NCI-H82 (cell line): ENCODE measurements at places on chromosomes 7 and 10.
A peak's percentile ranks its signal among the peaks of the same experiment; 100 is the strongest.

GRCh38 chr7:31006857-31007256 is 43.1 kb downstream of the GHRHR start:
- no peak for DNase-seq

DNA sequence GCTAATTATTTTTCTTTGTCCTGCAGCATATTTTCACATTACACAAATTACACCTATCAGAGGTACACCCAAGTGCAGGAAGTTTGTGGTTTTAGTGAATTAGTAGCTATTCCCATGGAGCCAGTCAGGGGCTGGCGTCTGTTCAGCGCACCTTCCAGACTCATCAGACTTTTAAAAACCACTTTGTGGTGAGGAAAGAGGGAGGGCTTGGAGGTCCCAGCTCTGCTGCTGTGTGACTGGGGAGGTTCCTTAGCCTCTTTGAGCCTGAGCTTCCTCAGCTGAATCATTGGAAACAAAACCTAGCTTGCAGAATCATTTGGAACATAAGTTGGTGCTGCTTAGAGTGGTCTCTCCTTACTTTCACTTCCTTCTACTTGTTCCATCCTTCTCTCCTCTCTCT is 175.4 kb downstream of the SORCS3 start:
- DNase-seq, result no peak

DNA sequence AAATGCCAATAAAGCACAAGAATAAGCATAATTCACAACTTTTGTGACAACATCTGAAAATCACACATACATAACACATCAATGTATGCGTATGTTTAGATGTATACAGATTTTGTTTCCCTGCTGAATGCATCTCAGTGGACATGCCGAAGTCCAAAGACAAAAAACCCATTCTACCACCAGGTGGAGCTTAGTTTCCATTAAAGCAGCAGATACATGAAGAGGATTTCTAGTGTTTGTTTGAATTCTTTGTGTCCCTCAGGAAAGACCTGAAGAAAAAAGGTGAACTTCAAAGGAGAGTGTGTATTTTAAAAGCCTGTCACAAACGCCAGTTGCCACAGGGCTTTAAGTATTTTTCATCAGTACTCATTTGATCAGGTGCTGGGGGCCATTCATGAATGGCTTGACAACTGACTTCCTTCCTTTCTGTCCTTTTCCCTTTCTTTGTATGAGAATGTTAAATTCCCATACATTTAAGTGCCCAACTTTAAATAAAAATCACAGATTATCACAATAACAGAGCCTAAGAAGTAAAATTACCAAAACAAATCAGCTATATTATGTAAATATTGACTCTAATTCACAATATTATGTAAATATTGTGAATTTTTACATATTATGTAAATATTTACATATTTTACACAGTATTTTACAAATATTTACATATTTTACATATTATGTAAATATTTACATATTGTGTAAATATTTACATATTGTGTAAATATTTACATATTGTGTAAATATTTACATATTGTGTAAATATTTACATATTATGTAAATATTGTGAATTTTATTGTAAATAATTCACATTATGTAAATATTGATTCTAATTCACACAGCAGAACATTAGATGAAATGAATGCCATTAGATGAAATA is 343.0 kb downstream of the CRPPA start:
- peak; percentile 83 for DNase-seq

DNA sequence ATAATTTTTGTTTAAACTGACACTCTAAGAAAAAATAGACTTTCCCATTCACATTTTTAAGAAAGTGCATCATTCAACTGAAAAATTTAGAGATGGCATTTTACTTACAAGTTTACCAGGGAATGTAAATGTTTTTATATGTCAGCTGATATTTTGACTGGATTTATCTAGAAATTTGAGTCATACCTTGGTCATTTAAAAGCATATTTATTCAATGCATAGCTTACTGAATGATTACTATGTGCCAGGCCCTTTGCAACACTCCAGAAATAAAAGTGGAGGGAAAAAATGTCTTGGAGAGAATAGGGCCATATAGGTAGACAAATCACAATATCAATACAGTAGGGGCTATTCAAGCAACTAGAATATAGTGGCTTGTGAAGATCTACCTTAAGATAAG is 98.4 kb upstream of the FAM3C start:
- DNase-seq, result no peak
